Non-pigmented ciliary epithelial cell (primary cell): ENCODE measurements at places on chromosomes 3 and 15.

DNA sequence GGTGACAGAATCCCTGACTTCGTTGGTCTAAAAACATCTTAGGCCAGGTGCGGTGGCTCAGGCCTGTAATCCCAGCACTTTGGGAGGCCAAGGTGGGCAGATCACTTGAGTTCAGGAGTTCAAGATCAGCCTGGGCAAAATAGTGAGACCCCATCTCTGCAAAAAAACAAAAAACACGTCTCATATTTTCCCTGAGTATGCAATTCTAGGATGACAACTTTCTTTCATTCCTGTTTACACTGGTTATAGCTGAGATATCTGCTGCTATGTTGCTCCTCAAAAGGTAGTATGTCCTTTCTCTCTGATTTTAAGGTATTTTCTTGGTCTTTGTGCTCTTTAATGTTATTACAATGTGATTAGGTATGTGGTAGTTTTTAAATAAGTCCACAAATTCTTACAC lies 39.3 kb downstream of the PTH1R start:
- no peak for DNase-seq

DNA sequence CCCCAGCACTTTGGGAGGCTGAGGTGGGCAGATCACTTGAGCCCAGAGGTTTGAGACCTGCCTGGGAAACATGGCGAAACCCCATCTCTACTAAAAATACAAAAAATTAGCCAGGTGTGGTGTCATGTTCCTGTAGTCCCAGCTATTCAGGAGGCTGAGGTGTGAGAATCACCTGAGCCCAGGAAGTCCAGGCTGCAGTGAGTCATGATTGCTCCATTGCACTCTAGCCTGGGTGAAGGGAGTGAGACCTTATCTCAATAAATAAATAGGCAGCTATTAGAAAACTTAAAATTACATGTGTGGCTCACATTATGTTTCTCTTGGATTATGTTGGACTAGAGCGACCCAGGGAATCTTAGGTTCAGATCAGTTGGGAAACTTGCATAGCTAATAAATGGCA lies 69.7 kb downstream of the RPLP1 start:
- DNase-seq: no peak

DNA sequence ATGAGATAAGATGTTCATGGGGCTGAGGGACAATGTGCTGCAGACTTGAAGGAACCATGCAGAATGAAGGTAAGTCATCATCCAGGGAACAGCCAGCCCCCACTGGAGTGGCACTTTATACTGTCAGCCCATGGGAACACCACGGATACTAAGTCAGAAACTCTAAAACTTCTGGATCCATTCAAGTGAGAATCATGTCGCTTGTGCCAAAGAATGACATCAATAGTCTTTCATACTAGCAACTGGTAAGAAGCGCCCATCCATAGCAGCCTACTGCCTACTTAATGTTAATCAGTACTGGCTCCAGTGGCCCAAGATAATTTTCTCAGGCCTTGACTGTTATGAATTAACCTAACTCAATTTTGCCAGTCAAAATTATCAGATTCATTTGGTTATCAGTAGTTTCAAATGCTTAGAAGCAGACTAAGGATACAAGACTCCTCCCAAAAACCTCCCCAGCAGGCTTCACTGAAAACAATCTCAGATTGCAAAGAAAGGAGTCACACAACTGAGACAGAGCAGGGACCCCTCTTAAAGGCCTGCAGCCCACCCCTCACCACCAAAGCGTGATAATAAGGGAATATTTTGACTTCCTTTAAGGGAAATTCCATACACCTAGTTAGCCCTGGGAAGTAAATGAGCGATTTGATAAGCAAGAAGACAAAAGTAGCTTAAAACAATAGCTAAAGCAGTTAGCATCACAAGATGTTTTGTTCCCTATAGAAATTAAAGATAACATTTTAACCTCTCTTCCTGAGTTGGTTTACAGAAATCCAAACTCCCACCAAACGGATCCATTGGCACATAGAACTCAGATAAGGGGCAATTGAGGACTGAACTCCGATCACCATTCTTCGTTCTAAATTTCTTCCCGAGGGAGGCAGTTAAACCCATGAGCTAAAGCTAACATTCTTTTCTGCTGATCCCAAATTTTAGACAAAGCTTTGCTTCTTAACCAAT lies 98.8 kb downstream of the TGFBR2 start:
- no peak for DNase-seq

DNA sequence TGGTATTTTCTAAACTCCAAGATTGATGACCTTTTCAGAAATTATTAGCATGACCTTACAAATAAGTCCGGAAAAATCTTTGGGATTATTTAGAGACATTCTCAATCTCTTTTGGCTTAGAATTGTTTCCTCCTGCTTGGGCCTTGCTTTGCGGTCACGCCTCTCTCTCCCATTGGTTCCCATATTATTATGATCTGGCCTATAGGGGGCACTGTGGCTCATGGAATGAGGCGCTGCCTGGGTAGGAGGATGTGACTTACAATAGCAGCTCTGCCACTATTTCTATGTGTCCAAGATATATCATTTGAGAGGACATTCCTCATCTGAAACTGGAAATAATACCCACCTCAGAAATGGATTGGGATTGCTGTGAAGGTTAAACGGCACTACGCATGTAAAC lies 464.9 kb downstream of the MFSD1 start:
- no peak for DNase-seq

DNA sequence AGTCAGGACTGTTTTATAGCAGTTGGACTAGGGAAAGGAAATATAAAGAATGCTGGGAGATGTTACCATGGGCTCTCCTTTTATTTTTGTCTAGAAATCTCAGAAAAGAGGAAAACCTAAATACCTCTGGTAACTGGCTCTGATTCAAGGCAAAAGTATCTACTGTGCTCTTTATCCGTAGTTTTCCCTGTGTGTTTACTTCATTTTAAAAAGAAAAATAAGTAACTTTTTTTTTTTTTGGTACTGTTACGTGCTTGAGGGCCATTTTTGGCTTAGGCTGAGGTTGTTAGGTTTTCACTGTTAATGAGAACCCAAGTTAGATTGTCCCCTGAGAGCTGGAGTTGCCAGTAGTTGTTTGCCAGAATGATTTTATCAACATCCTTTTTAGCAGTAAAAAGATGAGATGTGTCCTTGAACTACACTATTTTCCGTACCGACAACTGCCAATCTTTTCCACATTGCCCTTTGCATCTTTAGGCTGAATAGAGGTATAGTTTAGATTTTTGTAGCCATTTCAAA lies 35.8 kb downstream of the IQGAP1 start:
- DNase-seq: no peak

DNA sequence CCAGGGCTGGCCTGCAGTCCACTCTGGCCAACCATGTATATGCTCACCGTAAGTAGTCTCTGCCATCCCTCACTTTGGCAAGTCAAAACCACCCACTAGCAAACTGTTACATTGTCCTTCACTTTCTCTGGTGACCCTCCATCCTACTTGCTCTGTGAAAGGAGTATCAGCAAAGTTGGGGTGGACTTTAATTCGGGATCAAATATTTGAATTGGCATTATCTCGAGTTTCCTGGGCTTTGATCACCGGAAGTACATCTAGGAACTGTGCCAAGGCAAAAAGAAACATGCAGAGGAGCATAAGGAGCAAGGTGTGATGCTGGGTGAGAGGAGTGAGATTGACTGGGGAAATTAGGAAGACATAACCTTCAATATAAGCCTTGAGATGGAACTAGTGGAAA lies 188.9 kb upstream of the P2RY1 start:
- DNase-seq: no peak

DNA sequence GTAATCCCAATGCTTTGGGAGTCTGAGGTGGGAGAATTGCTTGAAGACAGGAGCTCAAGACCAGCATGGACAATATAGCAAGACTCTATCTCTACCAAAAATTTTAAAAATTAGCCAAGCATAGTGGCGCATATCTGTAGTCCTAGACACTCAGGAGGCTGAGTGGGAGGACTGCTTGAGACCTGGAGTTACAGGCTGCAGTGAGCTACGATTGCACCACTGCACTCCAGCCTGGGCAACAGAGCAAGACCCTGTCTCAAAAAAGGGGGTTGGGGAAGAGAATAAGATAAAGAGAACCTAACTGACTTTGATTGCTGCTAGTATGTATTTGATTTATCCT lies 755 bp downstream of the CD200R1 start:
- DNase-seq: no peak

DNA sequence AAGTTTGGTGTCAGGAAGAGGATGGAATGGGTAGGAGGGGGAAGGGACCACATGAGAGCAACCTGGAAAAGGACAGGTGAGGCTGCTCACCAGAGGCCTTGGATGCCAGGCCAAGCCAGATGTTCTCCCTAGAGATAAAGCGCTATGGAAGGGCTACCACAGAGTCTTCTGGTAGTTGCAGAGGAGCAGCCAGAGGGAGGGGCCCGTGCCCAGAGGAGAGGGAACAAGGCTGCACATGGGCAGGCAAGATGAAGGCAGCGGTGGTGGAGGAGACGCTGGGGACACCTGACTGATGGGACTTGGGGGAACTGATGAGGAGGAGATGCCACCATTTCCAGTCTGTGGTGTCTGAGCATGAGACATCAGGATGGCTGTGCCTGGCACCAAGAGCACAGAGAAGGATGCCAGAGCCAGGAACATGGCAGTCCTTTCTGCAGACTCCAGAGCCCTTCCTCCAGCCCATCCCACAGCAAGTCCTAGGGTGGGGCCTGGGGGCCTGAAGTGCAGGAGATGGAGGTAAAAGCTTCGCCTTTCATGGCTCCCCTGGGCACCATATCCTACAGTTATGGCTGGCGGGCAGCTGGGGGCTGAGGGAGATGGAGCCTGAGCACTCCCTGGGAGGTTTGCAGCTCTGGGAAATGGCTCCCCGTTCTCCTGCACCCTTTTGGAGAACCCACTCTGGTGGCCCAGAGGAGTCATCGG lies 103.0 kb downstream of the ETFA start:
- no peak for DNase-seq

DNA sequence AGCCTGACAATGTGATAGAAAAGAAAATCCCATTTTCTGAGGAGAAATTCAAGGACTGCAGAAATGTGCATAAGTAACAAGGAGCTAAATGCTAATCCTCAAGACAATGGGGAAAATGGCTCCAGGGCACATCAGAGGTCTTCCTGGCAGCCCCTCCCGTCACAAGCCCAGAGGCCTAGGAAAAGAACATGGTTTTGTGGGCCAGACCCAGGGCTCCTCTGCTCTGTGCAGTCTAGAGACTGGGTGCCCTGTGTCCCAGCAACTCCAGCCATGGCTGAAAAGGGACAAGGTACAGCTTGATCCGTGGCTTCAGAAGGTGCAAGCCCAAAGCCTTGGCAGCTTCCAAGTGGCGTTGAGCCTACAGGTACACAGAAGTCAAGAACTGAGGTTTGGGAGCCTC lies 176.8 kb upstream of the SUCLG2 start:
- no peak for DNase-seq

DNA sequence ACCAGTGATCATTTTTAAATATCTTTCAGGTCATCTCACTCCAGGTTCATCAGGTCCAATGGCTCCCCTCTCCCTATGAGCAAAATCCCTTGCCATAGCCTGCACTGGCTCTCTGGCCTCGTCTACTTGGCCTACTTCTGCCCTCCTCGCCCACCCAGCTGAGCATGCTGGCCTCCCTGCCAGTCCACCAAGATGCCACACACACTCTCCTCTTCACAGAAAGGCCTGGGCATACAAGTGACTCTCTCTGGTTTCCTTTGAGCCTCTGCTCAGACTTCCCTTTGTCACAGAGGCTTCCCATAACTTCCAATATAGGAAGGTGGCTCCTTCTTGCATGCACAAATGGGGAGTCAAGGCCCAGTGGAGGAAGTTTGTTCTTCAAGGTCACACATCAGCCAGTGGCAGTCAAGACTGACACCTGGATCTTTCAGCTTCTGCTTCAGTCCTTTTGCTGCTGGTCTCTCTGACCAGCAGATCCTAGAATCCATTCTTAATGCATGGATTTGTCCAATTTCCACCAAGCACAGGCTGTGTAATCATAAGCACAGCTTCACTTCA lies 223.2 kb upstream of the HES1 start:
- DNase-seq: no peak

DNA sequence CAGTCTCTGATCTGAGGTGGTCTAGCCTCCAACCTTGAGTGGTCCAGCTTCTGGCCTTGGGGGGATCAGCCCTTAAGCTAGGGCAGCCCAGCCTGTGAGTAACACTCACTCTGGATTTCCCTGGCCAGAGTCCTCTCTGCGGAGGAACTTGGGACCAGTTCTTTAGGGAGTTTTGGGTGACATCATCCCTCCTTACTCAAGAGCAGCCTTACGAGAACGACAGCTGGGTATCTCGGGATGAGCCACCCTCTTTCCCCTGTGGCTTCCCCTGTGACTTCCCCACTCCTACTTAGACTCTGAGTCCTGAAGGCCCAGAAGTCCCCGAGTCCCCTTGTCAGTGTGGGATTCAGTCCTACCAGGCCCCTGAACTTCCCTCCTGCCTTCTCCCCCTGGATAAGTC lies 10.2 kb upstream of the PLXND1 start:
- DNase-seq: no peak

- no peak for DNase-seq
These were observed 265.5 kb downstream of the ADAMTSL3 start for GRCh38 chr15:83919319-83919830.

DNA sequence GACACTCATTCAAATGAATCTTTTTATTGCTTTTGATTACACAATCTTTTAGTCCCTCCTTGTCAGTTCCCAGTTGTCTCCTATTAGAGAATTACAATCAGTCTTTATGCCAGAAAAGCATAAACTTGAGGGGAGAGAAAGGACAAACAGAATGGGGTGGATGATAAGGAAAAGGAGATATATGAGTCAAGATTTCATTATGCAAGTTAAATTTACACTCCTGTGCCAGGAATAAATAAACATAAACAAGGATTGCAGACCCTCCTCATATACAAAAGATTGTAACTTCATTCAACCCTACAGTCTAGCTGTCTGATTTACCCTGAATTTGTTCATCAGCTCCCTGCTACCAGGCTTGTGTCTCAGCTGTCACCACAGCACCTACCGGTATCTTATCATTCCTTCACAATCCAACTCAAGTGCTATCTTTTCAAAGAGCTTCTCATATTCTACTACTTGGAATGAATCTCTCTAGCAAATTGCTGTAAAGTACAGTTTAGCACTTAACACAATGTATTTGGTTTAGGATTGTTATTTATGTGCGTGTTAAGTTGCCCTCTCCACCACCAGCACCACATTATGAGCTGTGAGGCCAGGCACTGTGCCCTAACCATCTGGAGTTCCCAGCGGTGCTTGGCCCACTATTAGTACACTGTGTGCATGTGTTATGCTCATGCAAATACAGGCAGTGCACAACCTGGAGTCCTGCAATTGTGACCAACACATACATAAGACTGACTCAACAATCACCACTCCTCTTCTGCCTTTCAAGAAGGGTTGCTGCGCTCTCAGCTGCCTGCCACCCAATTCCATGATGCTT lies 504.1 kb downstream of the TBL1XR1 start:
- no peak for DNase-seq

GRCh38 chr3:70728311-70728710 lies 415.9 kb upstream of the MDFIC2 start:
- no peak for DNase-seq

DNA sequence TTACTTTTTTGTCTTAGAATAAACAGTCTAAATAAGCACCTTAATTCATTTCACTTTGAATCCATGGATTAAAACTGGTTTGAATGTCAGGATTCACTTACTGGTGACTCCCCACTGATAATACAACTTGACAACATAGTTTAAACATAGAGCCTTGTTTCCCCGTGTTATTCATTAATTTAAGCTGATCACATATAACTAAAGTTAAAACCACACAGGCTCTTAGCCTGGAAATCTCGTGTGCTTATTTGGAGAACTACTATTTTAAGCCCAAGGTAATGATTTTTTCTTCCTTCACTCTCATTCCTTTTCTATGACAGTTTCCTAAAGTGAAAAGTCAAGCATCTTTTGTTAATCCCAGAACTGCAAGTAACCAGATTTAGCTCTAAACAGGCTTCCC lies 64.2 kb downstream of the HACD2 start:
- no peak for DNase-seq

- DNase-seq: peak; percentile 50
These were observed 476.1 kb downstream of the NAALADL2 start for GRCh38 chr3:175335229-175335628.
